Activated CD8-positive, alpha-beta memory T cell treated with anti-CD3 and anti-CD28 coated beads, Interleukin-2, amount 50 U/mL, for 48 hours (primary cell): ENCODE measurements at places on chromosomes 3 and 15.

DNA sequence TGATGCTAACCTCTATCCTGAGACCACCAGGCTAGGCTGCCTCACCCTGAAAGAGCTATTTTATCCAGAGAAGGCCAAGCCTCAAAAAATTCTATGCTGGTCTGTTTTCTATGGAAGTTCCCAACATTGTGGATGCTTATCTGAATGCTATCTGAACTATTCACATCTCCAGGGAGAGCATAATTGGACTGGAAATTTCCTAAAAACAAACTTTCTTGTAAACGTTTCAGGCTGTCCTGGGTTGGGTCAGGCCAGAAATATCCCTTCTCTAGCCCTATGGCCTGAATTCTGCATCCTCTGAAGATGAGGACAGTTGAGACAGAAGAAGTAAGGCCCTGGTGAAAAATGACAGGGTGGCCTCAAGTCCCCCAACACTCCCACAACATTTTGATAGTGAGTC, 706.4 kb upstream of the NR2F2 start:
- DNase-seq: no peak

- no peak for DNase-seq
Observed at GRCh38 chr3:5017925-5018531, 38.8 kb downstream of the BHLHE40 start.

- DNase-seq: no peak
Observed at GRCh38 chr15:38888701-38889221, 324.1 kb upstream of the RASGRP1 start.

- DNase-seq: no peak
Observed at GRCh38 chr15:100914876-100915275, 4.3 kb upstream of the LRRK1 start.

- DNase-seq: no peak
Observed at GRCh38 chr3:76815561-76815960, 224.3 kb upstream of the ROBO2 start.

DNA sequence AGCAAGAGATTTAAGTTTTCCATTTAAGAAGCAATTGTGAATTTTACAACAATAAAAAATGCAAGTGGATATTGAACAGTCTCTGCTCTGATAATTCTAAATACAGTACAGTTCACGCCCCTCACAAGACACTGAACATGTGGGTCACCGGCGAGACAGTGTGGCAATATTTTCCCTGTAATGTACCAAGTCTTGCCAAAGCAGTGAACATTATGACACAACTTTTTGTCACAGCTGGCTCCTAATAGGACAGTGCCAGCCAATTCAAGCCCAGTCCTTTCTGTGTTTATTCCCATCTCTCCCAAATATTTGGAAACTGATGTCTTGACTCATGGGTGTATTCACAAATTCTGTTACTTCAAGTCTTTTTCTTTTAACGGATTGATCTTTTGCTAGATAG, 62.3 kb downstream of the PPARG start:
- no peak for DNase-seq

- DNase-seq: no peak
Observed at GRCh38 chr3:28924744-28925360, 356.0 kb upstream of the RBMS3 start.

DNA sequence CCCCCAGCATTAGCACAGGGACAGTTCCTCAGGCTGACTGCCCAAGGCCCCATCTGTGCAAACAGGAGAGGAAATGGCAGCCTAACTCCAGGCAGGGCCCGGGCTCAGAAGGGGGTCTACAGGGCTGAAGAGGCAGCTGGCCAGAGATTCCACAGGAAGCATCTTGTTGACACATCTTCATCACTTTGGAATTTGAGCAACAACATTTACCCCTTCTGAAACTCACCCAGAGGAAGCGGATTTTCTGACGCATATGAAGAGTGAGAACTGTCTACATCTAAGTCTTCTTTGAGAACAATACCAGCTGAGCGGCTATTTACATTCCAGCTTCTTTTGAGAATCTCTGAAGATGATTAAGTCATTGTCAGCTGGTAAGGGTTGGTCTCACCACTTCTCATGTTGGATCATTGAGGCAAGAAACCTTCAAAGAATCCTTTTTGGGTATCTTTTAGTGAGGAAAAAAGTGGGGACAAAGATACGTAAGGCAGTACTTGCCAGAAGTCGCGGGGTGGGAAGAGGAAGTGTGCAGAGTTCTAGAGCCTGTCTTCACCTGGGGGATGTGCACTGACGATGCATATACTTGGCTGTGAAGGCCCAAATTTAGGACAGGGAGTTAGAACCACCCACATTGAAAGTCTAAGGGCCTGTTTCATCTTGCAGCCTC, 25.4 kb upstream of the SRP14 start:
- DNase-seq: no peak

DNA sequence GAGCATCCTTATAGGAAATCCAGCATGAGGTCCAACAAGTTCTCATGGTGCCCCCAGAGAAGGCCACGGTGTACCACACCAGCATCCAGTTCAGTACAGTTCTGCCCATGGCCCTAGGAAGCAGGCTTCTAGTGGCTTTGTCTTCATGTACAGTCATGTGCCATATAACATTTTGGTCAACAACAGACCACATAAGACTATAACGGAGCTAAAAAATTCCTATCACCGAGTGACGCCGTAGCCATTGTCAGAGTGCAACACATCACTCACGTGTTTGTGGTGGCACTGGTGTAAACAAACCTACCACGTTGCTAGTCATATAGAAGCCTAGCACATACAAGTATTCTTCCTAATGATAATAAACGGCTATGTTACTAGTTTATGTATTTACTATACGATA, 209.0 kb downstream of the ARRDC4 start:
- DNase-seq: no peak

DNA sequence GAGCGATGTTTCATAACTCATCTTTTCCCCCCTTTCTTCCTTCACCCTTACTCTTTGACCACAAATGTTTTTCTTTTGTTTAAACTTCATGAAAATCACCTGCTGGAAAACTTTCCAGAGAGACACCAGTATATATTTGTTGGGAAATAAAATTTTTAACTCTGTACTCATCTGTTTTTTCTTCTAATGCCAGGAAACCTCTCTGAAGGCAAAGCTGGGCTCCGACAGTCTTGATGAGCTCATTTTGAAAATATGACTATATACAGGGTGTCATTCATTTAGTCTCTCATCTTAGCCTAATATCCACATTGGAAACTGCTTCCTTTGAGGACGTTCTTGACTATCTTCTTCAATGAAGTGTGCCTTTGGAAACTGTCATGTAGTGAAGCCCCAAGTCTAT, 339.6 kb upstream of the ROBO2 start:
- no peak for DNase-seq

GRCh38 chr3:194054016-194054415, 81.9 kb upstream of the HES1 start:
- no peak for DNase-seq

GRCh38 chr3:188021502-188022040, 132.4 kb upstream of the LPP start:
- DNase-seq: no peak

DNA sequence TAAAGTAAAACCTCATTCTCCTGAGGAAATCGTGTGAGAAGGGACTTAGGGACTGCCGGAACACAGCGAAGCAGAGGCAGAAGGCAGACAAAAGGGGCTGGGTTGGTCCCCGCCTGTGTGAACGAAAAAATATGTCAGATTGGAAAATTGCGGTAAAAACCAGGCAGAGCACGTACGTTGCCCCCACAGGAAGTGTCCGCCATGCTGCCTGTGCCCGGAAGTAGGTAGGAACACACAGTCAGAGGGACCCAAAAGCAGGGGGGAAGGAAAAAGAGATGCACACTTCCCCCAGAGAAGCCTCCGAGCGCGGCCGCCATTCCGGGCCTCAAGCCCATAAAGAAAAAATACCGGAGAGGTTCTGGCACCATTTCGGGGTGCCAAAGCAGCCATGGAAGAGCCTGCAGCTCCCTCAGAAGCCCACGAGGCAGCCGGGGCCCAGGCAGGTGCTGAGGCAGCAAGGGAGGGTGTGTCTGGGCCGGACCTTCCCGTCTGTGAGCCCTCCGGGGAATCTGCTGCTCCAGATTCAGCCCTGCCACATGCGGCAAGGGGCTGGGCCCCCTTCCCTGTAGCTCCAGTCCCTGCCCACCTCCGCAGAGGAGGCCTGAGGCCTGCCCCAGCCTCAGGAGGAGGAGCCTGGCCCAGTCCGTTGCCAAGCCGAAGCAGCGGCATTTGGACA, at the start of gene MKRN3:
MKRN3 (plus strand) TSS at position 280 of the 676 bp plus-strand sequence; CDS start at position 389, 109 bp downstream.
- DNase-seq: peak; percentile 55

GRCh38 chr15:22968366-22968765, 11.8 kb downstream of the CYFIP1 start:
- no peak for DNase-seq

DNA sequence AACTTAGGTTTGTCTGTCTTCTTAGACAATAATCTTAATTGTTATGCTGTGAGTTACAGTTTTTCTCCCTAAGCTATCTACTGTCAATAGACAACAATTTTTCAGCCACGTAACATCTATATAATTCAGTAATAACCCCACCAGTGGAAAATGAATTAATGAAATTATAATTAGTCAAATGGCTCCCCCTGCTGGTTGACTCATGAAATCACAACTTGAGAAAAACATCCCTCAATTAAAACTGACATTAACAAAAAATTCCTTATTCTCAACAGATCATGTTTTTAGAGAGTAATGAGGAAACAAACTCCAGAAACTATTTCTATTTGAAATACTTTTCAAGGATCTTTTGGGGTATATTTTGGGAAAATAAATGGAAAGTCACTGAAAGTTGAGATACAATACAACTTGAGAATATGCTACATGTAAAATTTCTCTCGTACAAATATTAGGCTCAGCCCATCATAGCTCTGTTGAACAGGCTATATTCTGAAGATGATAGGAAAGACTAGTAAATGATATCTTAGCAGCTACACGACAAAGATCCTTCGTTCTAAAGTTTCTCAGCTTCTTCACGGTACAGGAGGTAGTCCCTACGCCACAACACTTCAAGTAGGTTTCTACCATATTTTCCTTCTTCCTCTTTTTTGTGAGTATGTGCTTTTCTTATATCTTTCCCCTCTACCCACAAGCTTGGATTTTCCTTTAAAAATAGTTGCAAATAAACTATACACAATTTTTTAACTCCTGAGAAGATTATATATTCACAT, 20.7 kb downstream of the PPP1R2 start:
- no peak for DNase-seq

DNA sequence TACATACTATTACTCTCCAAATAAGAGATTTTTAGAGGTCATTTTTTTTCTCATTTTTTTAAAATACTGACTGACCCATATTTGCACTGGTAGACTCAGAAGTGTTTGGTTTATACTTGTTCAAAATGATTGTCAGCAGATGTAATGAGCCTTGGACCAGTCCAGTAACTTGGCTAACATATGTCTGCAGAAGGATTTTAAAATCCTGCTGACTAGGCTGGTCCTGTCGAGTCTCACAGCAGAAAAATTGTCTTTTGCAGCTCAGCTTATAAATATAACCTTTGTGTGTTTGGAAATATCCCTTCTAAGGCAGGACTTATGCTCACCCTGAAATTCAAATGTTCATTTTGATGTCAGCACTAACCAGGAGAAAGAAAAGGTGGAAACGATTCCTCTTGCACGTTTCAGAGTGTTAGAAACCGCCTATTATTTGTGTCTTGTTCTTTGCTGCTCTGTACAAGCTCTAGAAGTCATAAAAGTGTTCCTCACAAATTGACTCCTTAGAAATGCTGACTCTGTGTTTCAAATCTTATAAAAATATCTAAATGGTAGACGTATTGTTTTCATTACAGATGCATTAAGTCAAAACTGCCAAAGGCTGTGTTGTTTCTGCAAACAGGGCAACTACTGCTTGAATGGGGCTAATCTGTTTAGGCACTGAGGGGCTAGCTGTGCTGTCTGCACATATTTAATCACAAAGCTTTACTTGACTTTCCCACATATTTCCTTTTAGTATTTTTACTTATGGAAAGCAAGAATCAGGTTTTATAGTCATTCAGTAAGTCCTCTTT, 95.3 kb downstream of the CHL1 start:
- no peak for DNase-seq

- DNase-seq: no peak
Observed at GRCh38 chr3:16587047-16587680, 18.1 kb downstream of the DAZL start.

DNA sequence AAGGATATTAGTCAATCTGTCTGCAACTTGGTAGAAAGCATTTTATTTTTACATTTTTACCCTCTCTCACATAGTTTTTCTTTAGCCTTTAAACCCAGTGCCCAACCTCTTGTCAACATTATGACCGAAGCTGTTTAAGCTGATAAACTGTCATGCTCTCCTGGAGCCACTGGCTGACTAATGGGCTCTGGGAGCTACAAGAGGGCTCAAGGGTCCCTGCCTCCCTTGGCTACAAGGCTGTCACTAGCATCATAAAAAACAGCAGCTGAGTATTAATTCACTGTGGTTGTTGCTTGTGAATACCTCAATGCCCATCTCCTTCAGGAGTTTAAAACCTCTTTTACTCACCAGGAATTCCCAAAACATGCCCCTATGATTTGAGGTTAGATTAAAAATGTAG, 237.9 kb downstream of the ZMAT3 start:
- no peak for DNase-seq

DNA sequence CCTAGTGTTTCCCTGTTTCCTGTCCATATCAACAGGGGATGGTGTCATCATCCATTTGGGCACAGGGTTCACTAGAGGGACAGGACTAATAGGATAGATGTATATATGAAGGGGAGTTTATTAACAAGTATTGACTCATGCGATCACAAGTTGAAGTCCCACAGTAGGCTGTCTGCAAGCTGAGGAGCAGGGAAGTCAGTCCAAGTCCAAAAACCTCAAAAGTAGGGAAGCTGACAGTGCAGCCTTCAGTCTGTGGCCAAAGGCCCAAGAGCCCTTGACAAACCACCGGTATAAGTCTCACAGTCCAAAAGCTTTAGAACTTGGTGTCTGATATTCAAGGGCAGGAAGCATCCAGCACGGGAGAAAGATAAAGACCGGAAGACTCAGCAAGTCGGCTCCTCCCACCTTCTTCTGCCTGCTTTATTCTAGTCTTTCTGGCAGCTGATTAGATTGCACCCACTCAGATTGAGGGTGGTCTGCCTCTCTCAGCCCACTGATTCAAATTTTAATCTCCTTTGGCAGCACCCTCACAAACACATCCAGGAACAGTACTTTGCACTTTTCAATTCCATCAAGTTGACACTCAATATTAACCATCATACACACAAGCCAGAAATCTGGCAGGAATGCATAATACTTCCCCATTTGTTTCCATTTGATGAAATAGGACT, 43.4 kb downstream of the CD200 start:
- no peak for DNase-seq

DNA sequence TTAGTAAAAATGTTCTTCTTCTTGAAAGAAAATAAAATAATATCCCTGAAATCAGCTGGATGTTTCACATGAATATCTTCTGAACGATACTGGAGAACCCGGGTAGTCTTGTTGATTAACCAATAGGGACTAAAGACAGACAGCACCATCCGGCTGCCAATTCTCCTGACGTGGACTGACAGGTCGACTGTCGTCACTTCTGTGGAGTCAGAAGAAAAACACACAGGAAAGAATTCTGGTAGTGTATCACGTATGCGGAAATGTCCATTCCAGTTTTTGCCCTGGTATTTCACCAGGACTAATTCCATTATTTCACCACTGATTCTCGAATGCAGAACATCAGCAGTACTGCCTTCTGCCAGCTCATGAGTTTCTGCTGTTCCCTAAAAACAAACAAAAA, 144.6 kb downstream of the VPS13C start:
- no peak for DNase-seq
